ENCODE measurements at places on chromosomes 3 and 15.

- no peak for DNase-seq
Observed at GRCh38 chr15:32704395-32704981, 13.3 kb upstream of the GREM1 start.

DNA sequence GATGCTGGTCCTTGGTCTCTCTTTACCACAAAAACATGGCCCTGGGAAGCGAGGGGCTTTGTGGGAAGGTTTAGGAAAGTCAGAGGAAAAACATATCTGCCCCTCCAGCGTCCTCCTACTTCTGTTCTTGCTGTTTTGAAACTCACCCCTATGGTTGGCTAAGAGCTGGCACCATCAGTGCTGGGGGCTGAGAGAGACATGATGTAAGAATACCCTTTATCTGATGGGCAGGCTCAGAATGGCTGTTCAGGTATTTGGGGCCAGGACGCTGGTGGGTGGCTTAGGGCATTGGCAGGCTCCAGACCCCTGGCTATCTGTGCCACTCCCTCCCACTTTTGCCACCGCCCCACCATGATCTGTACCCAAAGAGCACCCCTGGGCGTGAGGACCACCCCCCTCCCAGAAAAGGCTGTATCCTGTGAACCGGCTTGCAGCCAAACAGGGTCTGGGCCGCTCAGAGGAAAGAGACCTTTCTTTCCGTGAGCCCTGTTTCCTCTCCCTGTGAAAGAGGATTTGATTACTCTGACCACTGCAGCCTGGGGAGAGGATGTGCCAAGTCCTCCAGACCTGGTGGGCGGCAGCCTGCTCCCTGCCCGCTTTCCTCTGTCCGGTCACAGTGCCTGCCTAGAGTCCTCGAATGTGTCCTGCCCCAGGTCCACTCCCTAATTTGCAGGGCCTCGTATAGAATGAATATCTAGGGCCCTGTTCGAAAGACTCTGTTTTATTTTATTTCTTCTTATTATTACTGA is 61.3 kb upstream of the SLC6A6 start:
- no peak for DNase-seq

GRCh38 chr15:95958382-95958781 is 372.1 kb upstream of the NR2F2 start:
- no peak for DNase-seq

GRCh38 chr3:76436894-76437293 is 603.0 kb upstream of the ROBO2 start:
- no peak for DNase-seq

DNA sequence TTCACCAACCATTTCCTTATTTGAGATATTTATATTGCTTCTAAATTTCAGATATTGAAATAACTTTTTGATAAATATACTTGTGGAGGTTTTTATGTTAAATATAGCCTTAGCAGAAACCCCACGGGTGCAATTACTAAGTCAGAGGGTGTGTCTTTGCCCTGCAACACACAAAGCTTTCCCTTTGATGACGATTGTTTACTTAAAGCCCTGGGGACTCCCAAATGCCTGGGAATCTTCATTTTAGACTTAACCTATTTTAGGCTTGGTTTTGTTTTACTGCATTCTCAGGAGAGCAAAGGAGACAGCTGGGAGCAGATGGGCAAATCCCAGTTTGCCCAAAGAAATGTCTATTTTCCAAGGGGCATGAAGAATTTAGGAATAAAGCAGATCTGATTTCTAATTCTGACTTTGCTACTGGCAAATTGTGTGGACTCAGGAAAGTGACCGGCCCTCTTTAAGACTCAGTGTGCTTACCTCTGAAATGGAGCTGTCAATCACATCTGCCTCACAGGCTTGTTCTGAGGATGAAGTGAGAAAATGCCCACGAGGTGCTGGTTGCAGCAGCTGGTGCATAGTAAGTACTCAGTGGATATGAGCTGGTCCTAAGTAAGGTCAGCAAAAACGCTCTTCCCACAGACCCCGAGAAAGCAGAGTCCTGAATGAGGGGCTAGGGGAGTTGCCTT is 49.3 kb upstream of the CA12 start:
- peak; percentile 16 for DNase-seq

DNA sequence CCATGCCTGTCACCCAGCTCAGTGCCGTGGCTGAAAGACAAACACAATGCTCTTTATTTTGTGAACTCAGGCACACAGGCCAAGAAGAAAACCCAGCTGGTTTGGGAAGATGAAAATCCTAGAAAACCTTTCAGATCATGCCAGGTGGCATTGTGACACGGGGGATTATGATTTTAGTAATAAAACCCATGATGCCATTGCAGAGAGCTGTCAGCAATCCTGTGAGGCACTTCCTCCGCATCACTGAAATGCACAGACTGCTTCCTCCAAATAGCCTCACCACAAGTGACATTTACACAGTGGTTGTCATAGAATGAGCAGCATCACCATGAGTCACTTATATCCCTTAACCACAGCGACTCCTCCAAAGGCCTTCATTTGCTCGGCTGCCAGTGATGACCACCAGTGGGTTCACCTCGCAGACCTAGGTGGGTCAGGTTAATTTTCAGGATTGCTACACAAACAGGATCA is 22.7 kb downstream of the ABHD6 start:
- DNase-seq: no peak

DNA sequence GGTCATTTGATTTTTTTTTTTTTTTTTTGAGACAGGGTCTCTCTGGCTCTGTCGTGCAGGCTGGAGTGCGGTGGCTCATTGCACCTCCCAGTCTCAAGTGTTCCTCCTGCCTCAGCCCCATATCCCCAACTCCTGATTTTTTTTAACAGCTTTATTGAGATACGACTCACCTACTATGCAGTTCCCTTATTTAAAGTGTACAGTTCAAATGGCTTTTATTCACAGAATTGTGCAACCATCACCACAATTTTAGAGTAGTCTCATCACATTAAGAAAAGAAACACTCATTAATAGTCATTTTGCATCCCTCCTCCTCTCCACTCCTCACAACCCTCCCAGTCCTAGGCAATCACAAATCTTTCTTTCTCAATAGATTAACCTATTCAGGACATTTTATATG is 1.9 kb upstream of the TRA2B start:
- no peak for DNase-seq

GRCh38 chr3:87082796-87083440 is 92.0 kb upstream of the VGLL3 start:
- DNase-seq: peak; percentile 20

DNA sequence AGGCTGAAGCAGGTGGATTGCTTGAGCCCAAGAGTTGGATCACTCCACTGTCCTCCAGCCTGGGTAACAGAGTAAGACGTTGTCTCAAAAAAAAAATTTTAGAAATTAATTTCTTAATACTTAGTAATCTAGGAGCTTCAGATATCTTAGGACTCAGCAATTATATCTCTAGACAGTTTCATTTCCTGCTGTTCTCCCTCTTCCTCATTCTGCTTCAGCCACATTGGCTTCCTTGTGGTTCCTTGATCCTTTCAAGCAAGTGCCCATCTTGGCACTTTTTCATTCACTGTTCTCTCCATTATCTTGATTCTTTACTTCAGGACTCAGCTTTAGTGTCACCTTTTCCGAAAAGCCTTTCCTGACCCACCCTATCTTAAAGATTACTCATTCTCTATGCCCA is 22.5 kb downstream of the TMEM202 start:
- DNase-seq: no peak

DNA sequence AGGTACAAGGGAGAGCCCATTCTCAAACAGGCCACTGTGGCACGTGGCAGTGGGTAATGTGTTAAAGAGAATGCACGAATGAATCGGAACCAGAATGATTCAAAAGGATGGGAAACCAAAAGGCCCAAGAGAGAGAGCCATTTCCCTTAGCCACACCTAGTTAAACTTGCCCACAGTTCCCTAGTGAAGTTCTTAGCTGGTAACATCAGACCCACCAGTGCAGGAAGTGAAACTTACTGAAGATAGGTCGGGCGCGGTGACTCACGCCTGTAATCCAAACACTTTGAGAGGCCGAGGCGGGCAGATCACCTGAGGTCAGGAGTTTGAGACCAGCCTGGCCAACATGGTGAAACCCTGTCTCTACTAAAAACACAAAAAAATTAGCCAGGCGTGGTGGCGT is 97.1 kb downstream of the MEX3B start:
- no peak for DNase-seq

- DNase-seq: no peak
Observed at GRCh38 chr3:129522953-129523352, 5.5 kb upstream of the RHO start.

- no peak for DNase-seq
Observed at GRCh38 chr3:42725454-42725853, 22.9 kb upstream of the HHATL start.

- DNase-seq: no peak
Observed at GRCh38 chr3:53092216-53092615, 38.0 kb downstream of the RFT1 start.

DNA sequence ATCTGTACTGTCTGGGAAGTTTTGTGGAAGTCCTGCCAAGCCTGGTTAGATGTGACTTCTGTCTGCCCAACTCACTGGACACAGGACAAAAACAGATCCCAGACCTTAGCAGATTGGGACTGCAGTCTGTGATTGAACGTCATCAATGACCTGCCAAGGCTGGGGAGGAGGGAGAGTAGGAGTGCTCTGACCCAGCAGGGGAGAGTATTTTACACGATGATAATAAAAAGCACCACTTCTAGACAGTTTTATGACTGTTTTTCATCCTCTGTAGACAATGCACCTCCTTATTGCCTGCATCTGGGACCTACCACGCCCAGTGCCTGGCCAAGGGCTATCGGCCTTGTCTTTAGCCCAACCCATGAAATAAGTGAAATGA is 102.3 kb upstream of the NR2E3 start:
- no peak for DNase-seq

GRCh38 chr3:53721187-53722119 is 124.8 kb downstream of the CHDH start:
- DNase-seq: no peak

- DNase-seq: no peak
Observed at GRCh38 chr3:27675287-27675686, 46.8 kb downstream of the EOMES start.

DNA sequence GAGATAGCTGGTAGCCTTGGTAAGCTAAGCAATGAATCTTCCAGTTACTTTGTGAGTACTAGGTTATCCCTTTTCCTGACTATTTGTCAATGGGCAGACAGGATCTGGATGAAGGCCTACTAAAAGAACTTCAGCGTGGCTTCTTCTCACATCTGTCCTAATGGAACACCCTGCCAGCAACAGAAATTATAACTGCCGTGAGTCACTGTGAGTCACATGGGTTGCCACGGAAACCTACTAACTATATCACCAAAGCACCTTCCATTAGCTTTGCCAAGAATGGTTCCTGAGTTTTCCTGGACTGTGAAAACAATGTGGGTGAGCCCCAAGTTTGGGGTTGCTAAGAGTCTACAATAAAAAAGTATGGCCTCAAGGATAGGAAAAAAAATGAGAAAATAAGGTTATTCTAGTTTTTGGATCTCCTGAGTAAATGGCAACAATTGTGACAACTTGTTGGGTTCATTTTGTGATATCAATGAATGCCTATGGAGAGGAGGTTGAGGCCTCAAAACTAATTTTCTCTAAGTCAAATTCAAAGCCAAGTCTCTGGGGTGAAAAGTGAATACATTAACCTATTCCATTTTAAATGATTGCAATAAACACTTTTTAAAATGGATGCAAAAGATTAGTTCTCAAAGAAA is 195.1 kb upstream of the ICE2 start:
- DNase-seq: no peak

- no peak for DNase-seq
Observed at GRCh38 chr3:10551821-10552630, 46.6 kb upstream of the ATP2B2 start.

All from NCI-H748 treated with DMSO at 0.1 percent for 48 hours (cell line).